SJSA1 (cell line): ENCODE measurements at places on chromosomes 4 and X. TPM values are rescaled to one million over a fixed set of nuclear protein-coding genes. Genes with fewer than 3 reads are reported as not detected.

DNA sequence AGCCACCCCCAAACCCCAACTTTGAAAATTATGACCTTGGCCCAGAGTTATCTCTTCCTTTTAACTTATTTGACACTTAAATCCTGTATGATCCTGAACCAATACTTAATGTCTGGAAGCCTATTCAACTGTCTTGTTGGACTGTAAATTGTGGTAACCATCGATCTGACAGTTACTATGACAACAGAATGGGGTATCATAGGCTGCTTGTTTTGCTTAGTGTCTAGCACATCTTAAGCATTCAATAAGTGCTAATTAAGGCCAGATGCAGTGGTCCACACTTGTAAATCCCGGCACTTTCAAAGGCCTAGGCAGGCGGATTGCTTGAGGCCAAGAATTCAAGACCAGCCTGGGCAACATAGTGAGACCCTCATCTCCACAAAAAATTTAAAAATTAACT lies 175.0 kb downstream of the APBB2 start:
- no peak for DNase-seq

Gene SCD5
- 15.7 and 17.2 TPM in 2 replicates for total RNA-seq

Gene TBC1D25
- 6.5 and 24.1 TPM in 2 replicates for total RNA-seq

Gene HEPH
- 5.8 and 9.6 TPM in 2 replicates for total RNA-seq

Gene DGAT2L6
- total RNA-seq = not detected in 2 replicates

GRCh38 chr4:128358913-128359279 lies 71.3 kb upstream of the PGRMC2 start:
- DNase-seq = no peak

DNA sequence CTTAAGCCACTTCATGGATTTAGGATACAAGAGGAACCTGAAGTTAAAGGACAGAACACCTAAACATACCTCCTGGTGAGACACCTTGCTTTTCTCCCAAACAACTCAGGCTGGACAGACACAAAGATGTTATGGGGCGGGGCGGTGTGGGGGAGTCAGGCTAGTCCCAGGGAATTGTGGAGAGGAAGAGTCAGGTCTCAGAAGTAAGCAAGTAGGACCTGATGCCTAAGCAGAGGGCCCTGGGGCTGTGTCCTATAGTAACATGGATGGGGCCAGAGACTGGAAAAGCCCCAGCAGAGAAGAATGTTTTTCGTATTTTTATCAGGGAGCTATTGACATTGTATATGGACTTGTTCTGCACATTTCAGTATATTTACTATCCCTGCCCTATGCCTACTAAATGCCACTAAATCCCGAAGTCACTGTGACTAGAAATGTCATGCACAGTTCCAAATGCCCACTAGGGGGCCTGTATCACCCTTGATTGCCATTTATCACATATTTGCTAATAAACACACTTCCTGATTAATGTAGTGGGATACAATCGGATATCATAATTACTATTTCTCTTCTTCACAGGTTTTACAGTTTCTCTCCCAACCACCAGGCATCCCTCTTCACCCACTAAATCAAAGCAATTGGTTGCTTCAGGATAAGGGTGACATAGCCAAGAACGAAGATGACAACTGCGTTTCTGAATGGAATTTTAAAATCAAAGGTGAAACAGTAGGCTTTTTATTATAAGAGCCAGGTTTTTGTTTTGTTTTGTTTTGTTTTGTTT lies 23.8 kb upstream of the ARHGAP10 start:
- peak; percentile 57 for DNase-seq

- DNase-seq = no peak
These were observed 16.6 kb downstream of the BST1 start for GRCh38 chr4:15719506-15719905.

GRCh38 chrX:121851033-121851432 lies 803.6 kb downstream of the GLUD2 start:
- no peak for DNase-seq

DNA sequence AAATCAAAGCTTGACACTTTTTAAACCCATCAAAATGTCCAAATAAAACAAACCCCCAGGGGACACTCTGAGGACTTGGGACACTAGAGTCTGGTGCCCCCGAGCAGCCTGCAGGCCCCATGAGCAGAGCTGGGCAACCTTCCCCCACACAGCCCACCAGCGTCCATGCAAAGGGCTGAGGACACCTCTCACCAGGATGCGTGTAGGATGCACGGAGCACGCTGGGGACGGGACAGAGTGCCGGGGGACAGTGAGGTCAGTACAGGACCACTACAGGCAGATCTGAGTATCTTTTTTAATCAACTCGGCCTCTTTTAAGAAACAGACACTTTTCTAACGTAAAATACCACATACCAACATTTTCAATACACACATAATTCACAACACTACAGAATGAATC lies 6.9 kb downstream of the GAK start:
- no peak for DNase-seq

DNA sequence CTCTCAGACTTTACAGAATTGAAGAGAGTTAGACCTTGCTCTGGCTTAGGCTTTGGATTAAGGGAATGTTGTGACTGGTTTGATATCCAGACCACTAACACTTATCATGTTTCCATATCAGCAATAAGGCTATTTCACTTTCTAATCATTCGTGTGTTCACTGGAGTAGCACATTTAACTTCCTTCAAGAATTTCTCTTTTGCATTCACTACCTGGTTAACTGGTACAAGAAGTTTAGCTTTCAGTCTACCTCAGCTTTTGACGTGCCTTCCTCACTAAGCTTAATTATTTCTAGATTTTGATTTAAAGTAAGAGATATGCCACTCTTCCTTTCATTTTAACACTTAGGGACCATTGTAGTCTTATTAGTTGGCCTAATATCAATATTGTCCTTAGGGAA lies 62.6 kb downstream of the CASP6 start:
- DNase-seq = no peak

DNA sequence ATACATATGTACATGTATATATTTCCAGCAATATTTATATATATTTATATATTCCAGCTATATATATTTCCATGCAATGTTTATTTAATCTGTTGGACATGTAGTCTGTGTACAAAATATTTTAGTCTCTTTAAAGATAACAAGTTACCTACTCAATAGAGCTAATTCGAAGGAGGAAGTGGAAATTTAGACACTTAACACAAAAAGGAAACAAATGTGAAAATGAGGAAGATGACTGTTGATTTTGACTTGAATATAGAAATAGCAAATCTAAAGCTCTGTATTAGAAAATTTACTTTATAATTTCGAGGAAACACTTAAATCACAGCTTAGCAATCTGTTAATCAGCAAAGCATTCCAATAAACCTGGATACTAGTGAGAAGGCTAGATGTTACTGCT lies 1064.4 kb downstream of the PCDH7 start:
- no peak for DNase-seq

Gene SPIN2A
- total RNA-seq = 0.13 TPM in 1 of 2 replicates, not detected in the other

DNA sequence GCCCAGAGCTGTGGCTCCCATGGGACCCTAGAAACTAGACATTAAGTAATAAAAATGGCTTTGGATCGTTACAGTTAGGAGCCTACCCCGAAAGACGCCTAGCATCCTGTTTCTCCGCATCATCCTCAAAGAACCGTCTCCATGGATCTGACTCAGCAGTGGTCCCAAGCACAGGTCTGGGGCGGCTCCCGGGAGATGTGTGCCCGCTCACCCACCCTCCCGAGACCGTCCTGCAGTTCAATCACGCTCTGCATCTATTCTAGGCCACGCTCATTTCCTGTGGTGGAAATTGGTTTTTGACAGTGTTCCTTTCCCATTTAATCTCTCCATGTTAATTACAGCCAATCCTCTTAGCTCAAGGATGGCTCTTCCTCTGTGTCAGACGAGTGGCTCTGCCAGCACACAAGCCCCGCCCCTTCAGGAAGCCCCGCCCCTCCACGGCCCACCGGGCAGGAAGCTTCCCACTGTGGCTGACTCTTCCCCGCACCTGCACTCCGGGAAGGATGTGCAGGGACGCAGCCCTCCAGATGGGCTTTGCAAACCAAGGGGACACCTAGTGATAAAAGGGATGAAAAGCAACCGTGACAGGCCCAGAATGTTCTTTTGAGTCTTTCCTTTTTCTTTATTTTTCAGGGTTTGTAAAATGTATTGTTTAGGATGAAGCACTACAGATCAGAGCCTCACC lies 34.5 kb upstream of the HELT start:
- no peak for DNase-seq
